ENCODE measurements at places on chromosomes 4 and X. TPM values are rescaled to one million over a fixed set of nuclear protein-coding genes. Genes with fewer than 3 reads are reported as not detected.

DNA sequence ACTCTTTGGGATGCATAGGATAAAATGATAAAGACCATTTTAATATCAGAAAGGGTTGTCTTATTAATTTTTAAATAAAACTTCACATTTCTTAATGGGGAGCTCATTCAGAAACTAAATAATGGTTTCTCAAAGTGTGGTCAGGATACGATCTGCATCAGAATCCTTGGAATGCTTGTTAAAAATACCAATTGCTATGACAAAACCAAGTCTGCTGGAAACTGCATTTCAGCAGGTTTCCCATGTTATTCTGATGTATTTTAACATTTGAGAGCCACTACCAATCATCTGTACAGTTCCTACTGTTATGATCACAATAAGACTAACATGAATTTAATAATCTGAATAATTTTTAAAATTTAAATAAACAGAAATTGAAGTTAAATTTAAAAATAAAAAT is 115.1 kb downstream of the SOWAHB start:
- no peak overlapping the region for H3K27ac ChIP-seq
- no peaks in the 10 kb centered on the region for H3K4me1 ChIP-seq
- H3K4me3 ChIP-seq = no peak overlapping the region
- H3K36me3 ChIP-seq = peaks cover 25% of the 10 kb centered on the region
- DNase-seq = no peak
- no peaks in the 10 kb centered on the region for H3K27me3 ChIP-seq

GRCh38 chrX:7709845-7710244 is 133.1 kb upstream of the VCX start:
- H3K4me3 ChIP-seq = no peak overlapping the region
- no peaks in the 10 kb centered on the region for H3K27me3 ChIP-seq
- no peaks in the 10 kb centered on the region for H3K36me3 ChIP-seq

DNA sequence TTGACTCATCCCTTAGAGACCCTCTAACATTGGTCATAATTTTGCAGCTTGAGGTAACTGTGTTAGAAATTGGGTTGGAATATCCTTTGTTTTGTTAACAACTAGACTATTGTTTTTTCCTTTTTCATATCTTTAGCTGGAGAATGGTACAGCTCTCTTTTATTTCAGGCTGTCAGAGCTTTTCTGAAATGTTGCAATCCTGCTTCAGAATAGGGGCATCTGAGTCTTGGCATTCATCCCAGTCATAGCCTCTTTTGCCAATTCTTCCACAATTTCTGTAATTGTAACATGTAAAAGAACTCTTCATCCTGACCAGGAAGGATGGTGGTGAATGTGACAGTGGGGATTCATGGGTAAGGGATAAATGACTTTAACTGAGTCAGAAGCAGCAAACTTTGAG is 128.7 kb downstream of the FHIP1A start:
- no peaks in the 10 kb centered on the region for H3K36me3 ChIP-seq
- no peaks in the 10 kb centered on the region for H3K27me3 ChIP-seq
- H3K27ac ChIP-seq = no peak overlapping the region
- H3K4me3 ChIP-seq = no peak overlapping the region
- DNase-seq = no peak

GRCh38 chr4:186915816-186916215 is 192.2 kb upstream of the FAT1 start:
- H3K36me3 ChIP-seq = no peaks in the 10 kb centered on the region
- no peaks in the 10 kb centered on the region for H3K4me1 ChIP-seq
- H3K27me3 ChIP-seq = no peaks in the 10 kb centered on the region
- no peak overlapping the region for H3K27ac ChIP-seq
- no peak for DNase-seq

DNA sequence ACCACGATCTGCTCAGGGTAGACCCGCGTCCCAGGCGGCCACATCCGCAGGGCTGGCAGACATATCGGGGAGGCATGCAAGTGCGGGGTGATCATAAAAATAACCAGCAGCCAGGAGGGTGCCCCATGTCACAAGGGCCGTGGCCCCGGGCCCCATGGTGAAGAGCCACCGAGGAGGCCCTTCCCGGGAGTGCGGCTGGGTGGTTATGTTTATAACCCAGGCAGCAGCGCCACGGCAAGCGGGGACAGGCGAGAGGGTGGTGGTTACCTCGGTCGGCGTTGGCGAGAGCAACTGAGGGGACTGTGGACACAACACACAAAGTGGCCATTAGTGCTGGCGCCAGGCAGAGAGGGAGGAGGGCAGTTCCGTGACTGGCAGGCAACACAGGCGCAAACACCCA is 92.7 kb upstream of the AFAP1 start:
- H3K27me3 ChIP-seq = no peaks in the 10 kb centered on the region
- no peak overlapping the region for H3K4me3 ChIP-seq

- H3K4me1 ChIP-seq = no peaks in the 10 kb centered on the region
- no peak overlapping the region for H3K4me3 ChIP-seq
- no peaks in the 10 kb centered on the region for H3K27me3 ChIP-seq
- peak; percentile 50 for DNase-seq
- peaks cover 14% of the 10 kb centered on the region for H3K36me3 ChIP-seq
Measured at GRCh38 chr4:17447675-17448298, 64.1 kb downstream of the QDPR start.

PCDH7 gene
- 18.0 TPM for total RNA-seq

CWH43 gene
- total RNA-seq = not detected

PRR32 gene
- total RNA-seq = not detected

All from H9 (cell line).